ENCODE measurements at places on chromosomes 6 and 20.

- no peak for DNase-seq
Measured at GRCh38 chr6:44530209-44530909, 142.9 kb downstream of the CDC5L start.

DNA sequence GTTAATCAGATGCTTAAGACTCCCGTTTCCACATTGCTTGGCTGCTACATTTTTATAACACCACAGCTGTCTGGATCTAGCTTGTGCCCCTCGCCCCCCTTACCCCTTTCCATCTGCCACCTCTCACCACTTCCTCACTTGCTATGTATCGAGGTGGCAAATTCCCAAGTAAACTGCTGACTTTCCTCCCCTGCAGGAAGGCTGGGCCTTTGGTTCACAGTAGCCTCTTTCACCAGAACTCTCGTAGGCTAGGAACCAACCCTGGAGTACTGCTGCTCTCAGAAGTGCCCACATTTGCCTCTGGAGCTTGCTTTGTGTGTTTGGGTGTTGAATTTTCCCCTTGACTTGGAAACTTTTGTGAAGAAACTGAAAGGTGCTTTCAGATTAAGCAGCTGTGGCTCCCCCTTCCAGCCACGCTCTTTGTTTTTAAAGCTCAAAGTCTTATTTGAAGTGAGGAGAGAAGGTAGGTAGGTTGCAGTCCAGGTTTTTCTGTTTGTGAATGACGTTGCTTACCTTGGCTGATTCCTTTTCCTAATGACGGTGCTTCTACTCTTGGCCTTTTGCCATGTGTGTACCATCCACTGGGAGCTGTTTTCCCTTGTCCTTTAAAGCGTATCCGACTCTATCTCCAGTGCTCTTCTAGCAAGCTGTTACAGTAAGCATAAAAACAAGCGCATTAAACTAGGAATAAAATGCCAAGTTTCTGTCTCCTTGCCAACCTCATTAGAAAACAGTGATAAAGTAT lies 90.4 kb downstream of the CARMIL1 start:
- peak; percentile 4 for DNase-seq

DNA sequence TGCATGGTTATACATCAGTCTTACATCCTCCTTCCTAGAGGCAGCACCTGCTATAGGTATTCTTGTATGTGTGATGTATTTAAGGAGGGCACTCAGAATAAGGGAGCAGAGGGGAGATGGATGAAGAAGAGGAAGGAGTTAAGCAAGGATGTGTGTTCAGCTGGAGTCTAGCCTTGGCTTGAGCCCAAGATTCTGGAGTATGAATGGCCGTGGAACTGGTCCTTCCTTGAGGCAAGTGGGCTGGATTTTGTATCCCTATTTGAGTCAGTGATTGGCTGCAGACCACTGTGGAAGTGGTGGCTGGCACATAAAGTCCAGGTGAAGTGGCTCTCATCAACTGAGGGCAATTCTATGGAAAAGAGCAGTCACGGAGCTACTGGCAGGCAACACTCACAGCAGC lies 112.0 kb upstream of the RNF24 start:
- no peak for DNase-seq

- DNase-seq: no peak
Measured at GRCh38 chr20:24235296-24236175, 233.9 kb upstream of the SYNDIG1 start.

GRCh38 chr6:137405806-137406205 lies 88.4 kb downstream of the OLIG3 start:
- no peak for DNase-seq

- DNase-seq: no peak
Measured at GRCh38 chr6:996271-996852, 303.4 kb upstream of the EXOC2 start.

DNA sequence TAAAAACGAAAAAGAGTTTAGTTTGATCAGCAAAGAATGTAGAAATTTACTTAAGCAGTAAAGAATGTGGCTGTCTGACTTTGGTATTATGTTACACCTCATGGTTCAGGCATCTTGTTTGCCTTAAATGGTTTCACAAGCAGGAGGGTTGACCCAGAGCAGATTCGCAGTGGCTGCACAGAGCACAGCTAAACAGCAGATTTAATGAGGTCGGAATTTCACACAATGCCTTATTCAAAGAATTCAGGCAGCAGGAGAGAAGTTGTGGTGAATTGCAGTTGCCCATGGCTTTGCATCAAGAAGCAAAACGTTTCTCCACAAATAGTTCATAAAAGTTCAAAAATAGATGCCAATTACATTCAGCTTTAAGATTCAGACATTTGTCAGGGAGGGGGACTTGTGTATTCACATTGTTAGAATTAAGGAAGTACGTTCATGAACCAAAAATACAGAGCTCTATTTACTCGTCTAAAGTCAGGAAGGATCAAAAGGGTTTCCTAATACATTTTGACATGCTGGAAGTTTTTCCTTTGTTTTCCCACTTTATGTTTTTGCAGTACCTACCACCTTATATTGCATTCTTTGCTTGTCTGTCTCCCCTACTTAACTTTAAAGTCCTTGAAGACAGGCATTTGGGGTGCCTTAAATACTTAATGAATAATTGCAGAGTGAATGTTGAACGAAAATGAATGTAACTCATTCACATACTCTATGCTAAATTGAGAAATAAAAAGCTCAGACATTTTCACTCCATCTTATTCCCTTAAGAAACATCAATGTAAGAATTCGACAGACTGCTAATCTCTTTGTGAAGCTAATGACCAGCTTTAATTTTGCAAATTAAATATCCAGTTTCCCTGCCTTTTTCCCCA lies 1163.6 kb upstream of the CITED2 start:
- DNase-seq: no peak

DNA sequence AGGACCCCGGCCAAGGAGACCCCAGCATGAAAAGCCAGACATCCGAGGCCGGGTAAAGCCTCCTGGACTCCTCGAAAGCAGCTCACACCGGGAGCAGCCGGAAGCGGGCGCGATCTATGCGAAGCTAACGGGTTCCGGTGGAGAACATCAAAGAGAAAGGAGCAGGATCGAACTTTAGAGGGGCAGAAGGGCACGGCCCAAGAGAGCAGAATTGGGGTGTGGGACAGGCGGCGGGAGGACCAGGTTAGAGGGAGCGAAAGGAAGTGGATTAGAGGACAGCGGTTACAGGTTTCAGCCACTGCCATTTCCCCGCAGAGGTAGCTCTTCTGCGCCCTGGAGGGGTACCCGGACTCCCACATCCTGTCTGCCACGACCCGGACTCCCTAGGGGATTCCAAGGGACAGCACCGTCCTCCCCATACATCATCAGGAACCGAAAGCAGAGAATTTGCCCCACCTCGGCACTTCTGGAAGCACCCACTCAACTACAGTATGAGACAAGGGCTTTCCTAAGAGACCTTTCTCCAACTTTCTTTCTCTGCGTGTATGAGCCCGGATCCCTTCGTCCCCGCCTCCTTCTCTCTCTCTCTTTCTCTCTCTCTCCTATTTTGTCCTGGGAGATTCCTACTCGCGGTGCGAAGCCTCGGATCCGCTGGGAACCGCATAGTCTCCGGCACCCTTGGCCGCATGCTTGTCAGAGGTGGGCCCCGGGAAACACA lies 507 bp upstream of the VGLL2 start:
- no peak for DNase-seq

DNA sequence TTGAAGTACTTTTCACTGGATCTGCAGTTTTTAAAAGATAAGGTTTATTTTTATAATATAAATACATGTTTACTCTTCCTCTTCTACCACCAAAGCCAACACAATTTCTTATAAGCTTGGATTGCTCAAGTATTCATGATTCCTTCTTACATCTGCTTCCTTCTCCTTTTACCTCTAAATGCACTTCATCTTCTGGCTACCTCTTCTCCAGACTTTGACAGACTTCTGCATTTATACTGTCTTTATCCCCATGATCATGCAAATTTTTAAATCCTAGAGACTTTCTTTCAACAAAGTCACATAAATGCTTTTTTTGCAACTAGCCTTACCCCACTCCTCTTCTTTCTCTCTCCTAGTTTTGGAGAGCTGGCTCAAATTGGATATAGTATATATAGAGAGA lies 142.9 kb downstream of the TFAP2B start:
- DNase-seq: no peak

DNA sequence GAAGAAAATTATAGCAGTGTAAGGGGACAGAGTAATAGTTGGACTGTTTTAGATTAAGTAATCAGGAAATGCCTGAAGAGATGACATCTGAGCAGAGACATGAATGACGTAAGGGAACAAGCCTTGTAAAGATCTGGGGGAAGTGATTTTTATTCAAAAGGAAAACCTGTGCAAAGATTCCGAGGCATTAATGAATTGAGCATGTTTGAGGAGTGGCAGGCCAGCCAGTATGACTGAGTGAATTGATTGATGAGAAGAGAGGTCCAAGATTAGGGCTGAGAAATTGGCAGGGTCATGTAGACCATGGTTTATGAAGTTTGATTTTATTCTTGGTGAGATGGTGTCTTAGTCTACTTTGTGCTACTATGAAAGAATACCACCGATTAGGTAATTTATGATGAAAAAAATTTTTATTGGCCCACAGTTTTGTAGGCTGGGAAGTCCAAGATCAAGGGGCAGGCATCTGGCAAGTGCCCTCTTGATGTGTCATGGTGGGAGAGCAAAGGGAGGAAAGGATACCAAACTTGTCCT lies 95.1 kb downstream of the LIN28B start:
- no peak for DNase-seq

DNA sequence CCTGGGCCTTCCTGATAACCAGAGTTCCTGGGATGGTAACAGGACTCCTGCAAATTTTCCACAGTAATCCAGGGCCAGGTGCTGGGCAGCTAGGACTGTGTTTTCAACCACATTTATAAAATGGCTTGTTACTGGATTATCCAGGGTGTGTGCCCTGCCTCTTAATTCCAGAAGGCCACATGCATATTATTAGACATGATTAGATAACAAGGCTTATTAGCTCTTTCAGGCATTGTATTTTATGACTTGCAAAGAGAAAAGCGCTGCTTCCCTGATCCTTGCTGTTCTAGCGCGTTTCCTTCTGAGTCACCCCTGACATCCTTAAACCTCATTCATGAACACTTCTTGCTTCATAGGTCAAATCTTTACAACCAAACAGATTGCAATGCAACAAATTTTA lies 208.6 kb downstream of the UST start:
- DNase-seq: no peak

DNA sequence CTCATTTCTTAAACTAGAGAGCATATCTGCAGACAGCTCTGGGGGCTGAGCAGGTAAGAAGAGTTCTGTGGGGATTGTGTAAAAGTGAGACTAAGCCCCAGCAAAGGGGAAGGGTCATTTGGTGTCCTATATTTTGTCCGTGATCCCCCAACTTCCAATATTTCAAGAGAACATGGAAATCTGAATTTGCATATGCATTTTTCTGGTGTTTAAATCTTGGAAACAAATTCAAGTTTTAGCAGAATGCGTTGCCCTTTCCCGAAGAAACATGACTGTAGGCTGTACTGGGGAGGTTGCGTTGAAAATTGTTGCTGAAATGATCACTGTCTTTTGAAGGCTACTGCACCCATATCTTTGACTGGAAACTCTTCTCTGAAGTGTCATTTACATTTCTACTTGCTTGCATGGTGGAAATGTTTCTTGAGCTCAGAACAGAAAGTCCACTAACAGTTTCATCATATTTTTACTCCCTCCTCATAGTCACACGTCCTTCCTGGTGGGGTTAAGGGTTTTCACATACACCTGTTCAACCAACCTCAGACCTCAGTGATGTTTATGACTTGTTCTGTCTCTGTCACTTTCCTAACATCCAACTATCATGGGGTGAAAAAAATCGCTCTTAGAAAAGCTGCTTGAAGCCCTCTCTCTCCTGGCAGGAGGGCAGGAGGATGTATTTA lies 140.3 kb downstream of the BCAS1 start:
- no peak for DNase-seq

DNA sequence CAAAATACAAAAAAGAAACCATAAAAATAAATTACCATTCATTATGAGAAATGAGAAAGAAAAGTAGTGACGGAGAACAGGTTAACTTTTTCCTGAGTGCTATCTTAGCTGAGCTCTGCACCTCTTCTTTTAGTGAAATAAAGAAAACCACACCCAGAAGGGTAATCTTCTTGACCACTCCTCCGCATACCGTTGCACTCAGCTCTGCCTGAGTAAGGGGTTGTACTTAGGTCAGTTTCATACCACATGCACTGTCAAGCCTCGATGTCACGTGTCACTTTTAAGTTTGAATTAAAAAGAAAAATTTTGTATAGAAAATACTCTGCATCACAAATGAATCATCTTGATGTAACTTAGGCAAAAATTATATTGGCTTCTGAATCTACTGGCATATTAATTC lies 2.8 kb downstream of the EZR start:
- DNase-seq: no peak

- no peak for DNase-seq
Measured at GRCh38 chr6:162849269-162849668, 121.5 kb downstream of the PACRG start.

GRCh38 chr6:33906439-33906838 lies 102.6 kb upstream of the MLN start:
- DNase-seq: no peak

GRCh38 chr20:49904440-49905214 lies 10.7 kb downstream of the SPATA2 start:
- no peak for DNase-seq

DNA sequence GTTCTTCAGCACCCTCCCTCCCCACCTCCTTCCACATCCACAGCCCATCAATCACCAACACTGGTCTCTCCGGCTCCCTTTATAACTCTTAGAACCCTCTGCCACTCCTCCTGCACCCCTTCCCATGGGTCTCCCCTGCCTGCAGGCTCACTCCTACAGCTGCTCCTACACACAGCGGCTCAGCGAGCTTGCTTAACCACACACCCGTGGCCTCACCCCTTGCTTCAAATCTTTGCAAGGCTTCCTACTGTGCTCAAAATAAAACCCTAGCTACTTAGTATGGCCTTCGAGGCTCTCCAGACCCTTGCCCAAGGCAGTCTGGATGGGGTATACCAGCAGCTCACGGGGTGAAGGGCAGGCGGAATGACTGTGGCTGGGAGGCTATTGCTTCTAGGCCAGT lies 63.7 kb downstream of the JPH2 start:
- DNase-seq: no peak

- DNase-seq: peak; percentile 48
Measured at GRCh38 chr20:37615340-37616109, 78.3 kb upstream of the CTNNBL1 start.

- no peak for DNase-seq
Measured at GRCh38 chr20:6079016-6079415, 25.2 kb upstream of the LRRN4 start.

- DNase-seq: no peak
Measured at GRCh38 chr20:23401051-23401450, 20.2 kb downstream of the NAPB start.
